ENCODE measurements at places on chromosomes 12 and 14.

DNA sequence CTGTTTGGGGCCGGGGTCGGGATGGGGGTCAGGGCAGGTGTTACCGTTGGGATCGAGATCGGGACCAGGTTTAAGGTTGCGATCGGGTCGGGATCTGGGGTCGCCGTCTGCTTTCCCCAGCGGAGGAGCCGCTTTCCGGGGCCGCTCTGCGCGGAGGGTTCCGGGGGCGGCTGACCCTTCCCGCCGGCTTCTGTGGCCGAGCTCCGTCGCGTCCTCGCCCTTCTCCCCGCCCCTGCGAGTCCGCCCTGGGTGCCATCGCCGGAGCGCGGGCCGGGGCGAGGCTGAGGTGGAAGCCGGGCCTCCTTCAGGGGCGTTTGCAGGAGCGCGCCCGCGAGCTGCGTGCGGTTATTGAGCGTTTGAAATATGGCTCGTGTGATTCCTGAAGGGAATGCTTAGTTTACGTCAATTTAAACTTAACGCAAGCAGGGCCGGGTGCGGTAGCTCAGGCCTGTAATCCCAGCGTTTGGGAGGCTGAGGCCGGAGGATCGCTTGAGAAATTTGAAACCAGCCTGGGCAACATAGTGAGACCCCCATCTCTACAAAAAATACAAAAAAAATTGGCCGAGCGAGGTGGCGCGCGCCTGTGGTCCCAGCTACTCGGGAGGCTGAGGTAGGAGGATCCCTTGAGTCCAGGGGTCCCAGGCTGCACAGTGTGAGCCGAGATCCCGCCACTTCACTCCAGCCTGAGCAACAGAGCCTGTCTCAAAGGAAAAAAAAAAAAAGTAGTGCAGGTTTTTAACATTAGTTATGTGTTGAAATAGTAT lies 620 bp downstream of the PGAM5 start:
- H3K36me3 ChIP-seq, result peaks cover 9% of the 10 kb centered on the region
- no peak for DNase-seq
- H3K27me3 ChIP-seq, result no peaks in the 10 kb centered on the region
- H3K4me3 ChIP-seq, result peak overlapping the region; percentile 60
- H3K4me1 ChIP-seq, result no peaks in the 10 kb centered on the region

GRCh38 chr12:97561619-97562290 lies 99.2 kb downstream of the RMST start:
- H3K4me1 ChIP-seq, result peaks cover 6% of the 10 kb centered on the region
- H3K36me3 ChIP-seq, result no peaks in the 10 kb centered on the region
- H3K27ac ChIP-seq, result no peak overlapping the region
- DNase-seq, result no peak

DNA sequence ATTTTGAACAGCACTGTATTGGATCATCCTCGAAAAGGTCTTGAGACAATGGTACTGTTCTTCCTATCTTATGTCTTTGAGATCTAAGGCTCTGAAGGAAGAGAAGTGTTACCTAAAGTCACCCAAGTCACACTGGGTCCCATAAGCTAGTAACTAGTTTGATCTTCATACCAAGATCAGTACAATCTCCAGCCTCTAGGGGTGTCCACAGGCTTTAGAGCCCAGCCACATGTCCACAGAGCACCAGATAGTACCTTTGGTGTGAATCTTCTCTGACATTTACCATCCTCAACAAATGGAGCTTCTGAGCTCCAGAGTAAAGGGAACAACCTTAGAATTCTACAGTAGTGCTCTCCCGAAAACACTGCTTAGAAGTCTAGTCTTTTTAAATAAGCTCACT lies 78.7 kb downstream of the KSR2 start:
- no peaks in the 10 kb centered on the region for H3K36me3 ChIP-seq
- H3K27me3 ChIP-seq, result no peaks in the 10 kb centered on the region
- no peak for DNase-seq
- no peak overlapping the region for H3K27ac ChIP-seq

DNA sequence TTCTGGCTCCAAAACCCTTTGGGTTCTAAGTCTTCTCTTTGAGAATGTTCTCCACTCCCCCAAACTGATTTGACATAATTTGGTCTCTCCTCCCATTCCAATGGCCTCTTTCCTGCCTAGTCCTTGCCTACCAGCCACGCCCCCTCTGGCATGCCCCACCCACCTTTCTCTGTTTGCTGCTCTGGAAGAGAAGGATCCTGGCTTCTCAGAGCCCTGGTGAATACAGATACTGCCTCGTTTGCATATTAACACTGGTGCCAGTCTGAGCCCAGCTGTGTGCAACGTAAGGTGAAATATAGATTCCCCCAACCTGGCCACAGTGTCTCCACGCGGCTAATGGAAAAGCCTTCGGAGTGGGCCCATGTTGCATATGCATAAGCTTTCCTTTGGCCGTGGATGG lies 79.7 kb downstream of the PAPOLA start:
- no peaks in the 10 kb centered on the region for H3K36me3 ChIP-seq
- H3K4me3 ChIP-seq, result no peak overlapping the region
- H3K4me1 ChIP-seq, result no peaks in the 10 kb centered on the region
- H3K27ac ChIP-seq, result no peak overlapping the region

DNA sequence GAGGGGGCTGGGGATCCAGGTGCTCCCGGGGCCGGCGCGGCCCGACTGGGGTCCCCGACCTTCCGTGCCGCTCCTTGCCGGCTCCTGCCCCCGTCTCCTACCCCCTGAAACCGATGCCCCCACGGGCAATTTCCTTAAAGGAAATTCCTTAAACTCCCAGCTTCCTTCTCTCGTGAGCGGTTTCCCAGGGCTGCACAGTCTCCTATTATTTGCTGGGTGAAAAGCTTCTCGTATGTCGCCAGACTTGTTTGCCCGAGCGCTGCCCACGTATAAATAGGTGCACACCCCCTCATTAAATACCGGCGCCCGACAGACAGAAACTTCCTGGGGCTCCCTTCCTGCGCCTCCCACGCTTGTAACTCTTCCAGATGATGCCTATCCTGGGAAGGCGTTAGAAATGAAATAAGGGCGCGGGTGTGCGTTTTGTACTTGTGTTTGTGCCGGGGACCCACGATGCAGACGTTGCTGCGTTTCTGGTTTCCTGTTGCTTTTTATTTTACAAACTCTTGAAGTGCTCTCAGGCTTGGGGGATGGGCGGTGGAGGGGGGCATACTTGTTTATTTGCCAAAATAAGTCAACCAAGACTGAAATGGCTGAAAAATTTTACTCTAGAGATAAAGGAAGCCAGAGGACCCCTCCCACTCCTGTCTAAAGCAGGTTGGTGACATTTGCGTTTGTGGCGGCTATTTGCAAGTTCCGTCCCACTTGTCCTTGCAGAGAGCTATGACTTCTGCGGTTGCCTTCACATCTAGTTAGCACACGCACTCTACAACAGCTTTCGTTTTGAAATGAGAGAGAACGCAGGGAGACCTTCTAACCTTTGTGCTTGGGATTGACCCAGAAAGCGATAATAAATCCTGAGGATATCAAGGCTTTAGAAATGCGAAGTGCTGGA lies 1.0 kb downstream of the HIP1R start:
- H3K27ac ChIP-seq, result no peak overlapping the region
- H3K4me3 ChIP-seq, result peak overlapping the region; percentile 72
- peaks cover 4% of the 10 kb centered on the region for H3K27me3 ChIP-seq
- H3K4me1 ChIP-seq, result peaks cover 3% of the 10 kb centered on the region

DNA sequence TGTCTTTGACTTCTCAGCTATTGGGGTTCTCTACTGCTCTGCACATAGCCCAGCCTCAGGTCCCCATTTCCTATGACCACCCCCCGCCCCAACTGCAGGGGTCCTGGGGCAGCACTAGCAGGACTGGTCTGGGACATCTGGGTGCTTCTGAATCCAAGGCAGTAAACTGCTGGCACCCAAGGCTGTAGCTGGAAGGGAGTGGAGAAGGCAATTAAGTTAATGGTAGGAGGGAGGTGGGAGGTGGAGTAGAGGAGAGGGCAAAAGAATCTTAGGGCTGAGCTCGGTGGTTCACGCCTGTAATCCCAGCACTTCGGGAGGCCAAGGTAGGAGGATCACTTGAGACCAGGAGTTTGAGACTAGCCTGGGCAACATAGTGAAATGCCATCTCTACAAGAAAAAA lies 11.5 kb downstream of the PLEK2 start:
- H3K4me3 ChIP-seq, result no peak overlapping the region
- H3K27ac ChIP-seq, result no peak overlapping the region
- H3K36me3 ChIP-seq, result no peaks in the 10 kb centered on the region
- H3K4me1 ChIP-seq, result no peaks in the 10 kb centered on the region
- DNase-seq, result no peak

DNA sequence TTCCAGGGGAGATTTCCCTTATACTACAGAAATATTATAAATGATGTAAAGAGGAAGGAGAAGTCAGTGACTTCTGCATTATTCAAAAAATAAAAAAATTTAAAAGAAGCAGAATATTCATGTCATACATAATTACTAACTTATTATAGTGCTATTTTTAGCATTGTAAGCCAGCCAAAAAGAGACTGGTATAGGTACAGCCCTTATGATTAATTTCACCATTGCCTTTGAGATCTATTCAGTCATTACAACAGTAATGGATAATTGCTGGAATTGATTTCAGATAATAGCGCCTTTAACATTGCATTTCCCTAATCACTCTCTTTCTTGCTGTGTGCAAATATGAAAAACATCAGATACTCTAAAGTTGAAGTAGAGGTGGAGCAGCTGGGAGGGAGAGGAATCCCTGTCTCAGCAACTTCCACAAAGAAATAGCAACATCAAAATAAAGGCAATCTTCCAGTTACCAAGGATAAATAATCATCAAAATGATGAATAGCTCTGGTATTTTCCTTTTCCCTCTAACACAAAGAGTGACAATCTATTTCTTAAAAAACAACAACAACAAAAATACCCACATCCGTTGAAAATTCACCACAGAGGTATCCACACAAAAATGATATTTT lies 71.8 kb upstream of the OVCH1 start:
- no peaks in the 10 kb centered on the region for H3K36me3 ChIP-seq
- H3K27ac ChIP-seq, result no peak overlapping the region
- 0 out of 2 replicates have a peak, but pooled peaks cover 1% of the 10 kb centered on the region for H3K27me3 ChIP-seq
- H3K4me3 ChIP-seq, result no peak overlapping the region
- no peak for DNase-seq
- no peaks in the 10 kb centered on the region for H3K4me1 ChIP-seq

DNA sequence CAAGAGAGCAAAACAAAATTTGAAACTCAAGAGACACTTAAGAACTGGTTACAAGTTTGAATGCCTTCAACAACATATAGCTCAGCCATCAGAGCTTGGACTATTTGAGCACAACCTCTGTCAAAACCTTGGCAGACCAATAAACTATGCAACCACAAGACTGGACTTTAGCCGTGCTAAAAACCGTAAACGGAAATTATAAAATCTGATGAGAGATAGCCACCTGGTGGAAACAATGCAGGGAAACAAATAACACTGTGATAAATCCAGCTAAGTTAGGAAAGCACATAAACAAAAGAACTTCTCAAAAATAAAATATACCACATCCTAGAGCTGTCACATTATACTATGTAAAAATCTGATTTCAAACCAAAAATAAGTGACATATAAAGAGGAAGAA lies 1074.2 kb upstream of the NOVA1 start:
- H3K27me3 ChIP-seq, result no peaks in the 10 kb centered on the region
- H3K27ac ChIP-seq, result no peak overlapping the region
- DNase-seq, result no peak

DNA sequence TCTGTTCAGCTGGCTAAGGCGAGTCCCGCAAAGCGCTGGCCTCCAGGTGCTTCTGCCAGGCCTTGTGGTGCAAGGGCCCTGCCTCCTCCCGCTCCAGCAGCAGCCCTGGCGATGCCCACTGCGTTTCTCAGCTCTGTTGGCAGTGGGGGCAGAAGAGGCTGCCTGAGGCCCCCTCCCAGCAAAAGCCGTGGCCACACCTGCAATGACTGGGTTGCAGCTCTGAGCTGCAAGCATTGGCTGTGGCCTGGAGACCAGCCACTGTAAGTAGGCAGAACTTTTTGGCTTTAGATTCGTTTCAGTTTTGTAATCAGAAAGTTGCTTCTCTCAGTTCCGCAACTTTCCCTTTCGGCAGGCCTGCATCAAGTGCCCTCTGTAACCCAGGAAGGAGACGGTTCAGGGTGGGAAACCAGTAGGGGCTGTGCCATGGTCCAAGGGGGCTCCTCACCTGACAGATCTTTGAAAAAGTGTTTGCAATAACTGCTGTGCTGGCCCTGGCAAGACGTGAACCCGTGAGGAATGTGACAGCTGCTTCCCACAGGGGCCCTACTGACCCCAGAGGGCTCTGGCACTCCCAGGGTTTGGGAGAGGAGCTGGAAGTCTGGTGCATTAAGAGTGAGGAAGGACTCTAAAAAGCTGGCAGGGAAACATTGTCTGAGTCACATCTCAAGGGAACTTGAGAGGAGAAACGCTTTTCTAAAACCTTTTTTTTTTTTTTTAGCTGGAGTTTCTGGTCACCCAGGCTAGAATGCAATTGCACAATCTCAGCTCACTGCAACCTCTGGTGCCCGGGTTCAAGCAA lies 54.5 kb upstream of the MAX start:
- H3K4me3 ChIP-seq, result no peak overlapping the region
- no peaks in the 10 kb centered on the region for H3K27me3 ChIP-seq
- DNase-seq, result no peak
- H3K36me3 ChIP-seq, result no peaks in the 10 kb centered on the region
- no peak overlapping the region for H3K27ac ChIP-seq

DNA sequence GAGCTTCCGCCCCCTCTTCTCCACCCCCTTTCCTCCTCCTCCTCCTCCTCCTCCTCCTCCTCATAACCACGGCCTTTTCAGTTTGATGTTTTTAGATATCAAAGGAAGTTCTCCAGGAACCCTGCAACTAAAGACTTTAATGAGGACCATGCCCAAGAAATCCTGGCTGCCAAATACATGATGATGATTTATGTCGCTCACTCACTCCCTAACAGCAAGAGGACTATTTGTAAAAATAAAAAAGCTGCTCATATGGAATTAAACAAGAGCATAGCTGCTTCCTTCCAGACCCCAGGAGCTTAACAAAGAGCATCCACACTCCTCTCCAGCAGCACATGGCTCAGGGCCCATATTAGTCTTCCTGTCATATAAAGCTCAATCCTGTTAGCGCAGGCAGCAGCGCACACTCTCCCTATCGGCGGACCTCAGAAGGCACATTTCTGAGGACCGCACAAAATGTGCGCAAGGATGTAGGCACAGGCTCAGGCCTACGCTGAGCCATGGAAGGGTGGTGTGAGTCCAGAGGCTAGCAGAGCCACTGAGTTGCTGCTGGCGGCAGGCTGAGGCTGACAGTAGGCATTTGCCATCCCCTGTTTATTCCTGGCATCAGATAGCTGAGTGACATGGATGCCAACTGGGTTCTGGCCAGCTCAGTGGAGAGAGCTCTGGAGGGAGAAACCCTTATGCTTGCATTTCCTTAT lies 232.8 kb downstream of the MSRB3 start:
- H3K36me3 ChIP-seq, result no peaks in the 10 kb centered on the region
- DNase-seq, result no peak
- peaks cover 2% of the 10 kb centered on the region for H3K4me1 ChIP-seq
- H3K27ac ChIP-seq, result no peak overlapping the region
- H3K4me3 ChIP-seq, result no peak overlapping the region
- no peaks in the 10 kb centered on the region for H3K27me3 ChIP-seq

DNA sequence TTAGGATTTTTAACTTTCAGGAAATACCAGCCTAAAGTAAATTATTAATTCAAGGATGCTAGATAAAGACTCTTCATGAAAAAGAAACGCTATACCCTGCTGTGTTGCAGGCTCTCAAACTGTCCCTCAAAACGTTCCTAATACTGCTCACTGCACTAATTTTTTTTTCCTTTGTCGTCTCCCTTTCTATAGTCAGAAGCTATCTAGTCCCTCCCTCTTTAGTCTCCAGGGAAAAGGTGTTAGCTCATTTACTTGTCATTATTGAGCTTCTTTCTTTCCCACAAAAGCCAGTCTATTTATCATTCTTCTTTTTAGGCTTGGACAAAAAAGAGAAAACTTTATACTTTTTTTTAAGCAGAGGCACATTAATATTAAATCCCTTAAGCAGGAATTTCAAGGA lies 30.3 kb upstream of the INSM2 start:
- DNase-seq, result no peak
- H3K27ac ChIP-seq, result no peak overlapping the region
- no peaks in the 10 kb centered on the region for H3K36me3 ChIP-seq
- no peaks in the 10 kb centered on the region for H3K27me3 ChIP-seq
- H3K4me1 ChIP-seq, result no peaks in the 10 kb centered on the region

Data from iPS DF 6.9 (cell line).